ENCODE measurements at places on chromosomes 2 and 18.
A peak's percentile ranks its signal among the peaks of the same experiment; 100 is the strongest.

GRCh38 chr2:162768656-162769055 lies 69.9 kb downstream of the KCNH7 start:
- no peak for DNase-seq

GRCh38 chr2:215003001-215003400 lies 135.4 kb downstream of the ABCA12 start:
- no peak for DNase-seq

- DNase-seq: no peak
Measured at GRCh38 chr18:46910856-46911255, 6.5 kb downstream of the PIAS2 start.

- no peak for DNase-seq
Measured at GRCh38 chr18:52150050-52150449, 189.9 kb upstream of the DCC start.

DNA sequence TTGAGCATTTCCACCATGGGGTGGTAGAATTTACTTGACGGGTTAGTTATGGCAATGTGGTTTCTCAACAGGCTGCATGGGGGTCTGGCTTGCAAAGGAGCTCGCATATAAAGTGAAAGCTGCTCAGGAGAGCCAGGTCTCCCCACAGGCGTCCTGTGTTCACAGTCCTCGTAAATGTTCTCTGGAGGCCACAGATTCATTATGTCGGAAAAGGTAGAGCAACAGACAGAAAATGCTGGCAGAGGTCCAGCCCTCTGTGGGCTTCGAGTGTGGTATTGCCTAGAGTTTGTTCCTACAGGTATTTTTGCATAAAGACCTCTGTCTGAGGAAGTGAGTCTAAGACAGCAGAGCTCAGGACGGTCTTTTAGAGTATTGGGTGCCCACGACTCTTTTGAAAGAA lies 96.4 kb downstream of the CDCA7 start:
- no peak for DNase-seq

GRCh38 chr18:577643-578375 lies 2.4 kb upstream of the CETN1 start:
- DNase-seq: no peak

DNA sequence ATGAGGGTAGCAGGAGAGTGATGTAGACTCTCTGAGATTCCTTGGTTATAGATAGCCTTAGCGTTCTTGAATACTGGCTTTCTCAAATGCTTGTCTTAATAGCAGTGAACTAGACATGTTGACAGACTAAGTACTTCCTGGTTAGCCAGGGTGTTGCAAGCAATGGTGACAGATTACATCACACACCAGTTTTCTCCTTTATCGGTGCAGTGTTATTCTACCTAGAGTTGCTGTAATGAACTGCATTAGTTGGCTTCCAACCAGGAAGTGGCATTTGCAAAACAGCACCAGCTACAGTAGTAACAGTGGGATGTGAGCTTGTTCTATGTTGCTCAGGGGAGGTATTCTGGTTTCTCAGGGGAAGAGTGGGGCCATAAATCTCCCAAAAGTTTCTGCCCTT lies 582.2 kb upstream of the DDX18 start:
- peak; percentile 80 for DNase-seq

GRCh38 chr2:3427272-3427671 lies 47.8 kb downstream of the TRAPPC12 start:
- DNase-seq: no peak
